ENCODE measurements at places on chromosomes 6 and 20.

DNA sequence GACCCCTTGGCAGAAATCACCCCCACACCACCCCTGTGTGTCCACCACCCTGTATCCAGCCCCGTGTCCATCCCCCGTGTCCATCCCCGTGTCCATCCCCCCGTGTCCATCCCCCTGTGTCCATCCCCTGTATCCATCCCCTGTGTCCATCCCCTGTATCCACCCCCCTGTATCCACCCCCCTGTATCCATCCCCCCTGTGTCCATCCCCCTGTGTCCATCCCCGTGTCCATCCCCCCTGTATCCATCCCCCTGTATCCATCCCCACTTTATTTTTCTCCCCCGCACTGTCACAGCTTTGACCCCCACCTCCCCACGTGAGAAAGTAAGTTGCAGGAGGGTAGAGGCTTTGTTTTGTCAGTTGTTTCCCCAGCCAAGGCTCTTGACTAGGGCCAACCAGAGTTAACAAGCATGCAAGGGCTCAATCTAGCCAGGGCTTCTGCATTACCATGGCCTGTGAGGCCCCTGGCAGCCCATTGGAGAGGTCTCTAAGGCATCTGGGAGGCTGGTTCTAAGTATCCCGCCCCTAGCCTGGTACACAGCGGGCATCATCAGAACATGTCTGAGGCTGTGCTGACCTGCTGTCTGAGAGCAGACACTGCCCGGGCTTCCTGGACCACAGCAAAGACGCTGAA is 18.1 kb upstream of the SIRPA start:
- DNase-seq: no peak

DNA sequence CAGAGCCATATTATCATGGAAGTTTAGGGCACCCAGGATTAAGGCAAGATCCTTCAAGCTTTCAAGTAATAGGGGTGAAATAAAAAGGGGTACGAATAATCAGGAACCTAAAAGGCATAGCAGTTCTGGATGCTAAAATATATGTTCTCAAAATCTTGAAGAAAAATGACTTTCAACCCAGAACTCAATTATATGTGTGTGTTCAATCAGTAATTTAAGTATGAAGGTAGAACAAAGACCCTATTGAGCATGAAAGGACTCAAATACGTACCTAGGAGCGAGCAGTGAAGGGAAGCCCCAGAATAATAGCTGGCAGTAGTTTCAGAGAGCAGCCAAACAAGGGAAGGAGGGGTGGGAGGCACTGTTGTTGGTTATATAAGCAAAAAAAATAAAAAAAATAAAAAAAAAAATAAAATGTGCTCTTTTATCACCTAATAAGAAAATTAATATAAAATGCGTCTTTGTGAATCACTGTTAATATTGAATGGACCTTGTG is 45.4 kb downstream of the MYO6 start:
- DNase-seq: no peak

GRCh38 chr6:130932921-130933320 is 105.7 kb downstream of the SMLR1 start:
- DNase-seq: no peak

DNA sequence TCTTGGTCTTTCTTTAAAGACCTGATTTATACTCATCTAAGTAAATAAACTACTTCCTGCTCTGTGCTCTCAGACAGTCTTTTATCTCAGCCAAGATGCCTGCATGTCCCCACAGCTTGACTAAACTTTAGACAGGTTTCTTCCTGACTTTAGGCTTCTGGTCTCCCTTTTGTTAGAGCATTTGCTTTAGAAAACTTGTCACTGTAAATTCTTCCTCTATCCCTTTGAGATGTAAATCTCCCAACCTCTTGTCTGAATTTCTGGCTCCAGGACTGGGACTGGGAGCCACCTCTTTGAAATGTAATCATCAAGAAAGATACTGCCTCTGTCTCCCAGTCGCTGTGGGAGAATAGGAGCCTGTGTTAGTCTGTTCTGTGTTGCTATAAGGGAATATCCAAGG is 739.9 kb downstream of the C6orf118 start:
- DNase-seq: no peak

- no peak for DNase-seq
Observed at GRCh38 chr6:88662653-88663174, 300.7 kb downstream of the RNGTT start.

DNA sequence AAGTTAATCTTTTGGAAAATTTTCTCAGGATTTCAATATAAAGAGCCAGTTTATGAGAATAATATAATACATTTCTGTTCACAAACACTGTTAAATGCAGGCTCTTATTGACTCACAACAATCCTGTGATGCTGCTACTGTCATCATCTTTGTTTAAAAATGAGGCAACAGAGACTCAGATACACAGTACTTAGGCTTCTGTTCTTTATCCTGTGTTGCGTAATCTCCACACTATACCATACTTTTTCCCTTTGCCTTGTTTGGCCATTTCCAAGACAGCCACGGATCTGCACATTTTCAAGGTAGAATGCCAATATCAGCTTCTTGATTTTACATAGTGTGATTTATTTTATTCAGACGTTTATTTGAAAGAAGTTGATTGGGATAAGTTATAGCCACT is 699.0 kb upstream of the CITED2 start:
- no peak for DNase-seq

DNA sequence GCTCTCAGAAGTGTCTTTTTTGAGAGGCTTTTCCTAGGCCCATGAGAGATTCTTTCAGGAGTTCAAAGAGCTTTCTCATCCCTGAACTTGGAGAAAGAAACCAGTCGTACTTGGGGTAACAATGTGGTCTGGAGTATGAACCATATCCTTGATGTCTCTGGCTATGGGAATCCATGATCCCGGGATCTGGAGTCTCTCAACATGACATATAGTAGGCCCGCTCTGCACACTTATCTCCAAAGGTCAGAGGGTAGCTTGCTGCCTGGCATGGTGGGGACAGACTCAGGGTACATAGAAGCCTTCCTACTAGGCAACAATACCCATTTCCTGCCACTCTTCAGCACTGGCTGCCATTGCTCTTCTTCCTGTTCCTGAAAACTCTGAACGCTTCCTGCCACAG is 42.2 kb upstream of the NFATC2 start:
- no peak for DNase-seq

DNA sequence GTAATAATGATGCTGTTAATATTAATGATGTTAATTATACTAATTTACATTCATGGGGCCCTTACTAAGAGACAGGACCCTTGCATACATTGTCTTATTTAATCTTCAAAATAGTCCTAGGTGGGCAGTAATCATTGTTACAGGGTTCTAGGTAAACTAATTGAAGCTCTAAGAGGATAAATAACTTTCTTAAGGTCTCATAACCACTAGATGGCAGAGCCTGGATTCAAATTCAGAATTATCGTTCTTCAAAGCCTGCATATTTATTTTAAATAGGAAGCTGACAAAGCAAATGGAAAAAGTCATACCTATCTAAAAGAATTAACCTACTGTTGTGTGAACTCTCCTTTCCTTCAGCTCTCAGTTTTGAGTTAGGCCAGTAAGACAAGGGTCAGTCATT is 23.5 kb downstream of the PTCHD4 start:
- DNase-seq: no peak

DNA sequence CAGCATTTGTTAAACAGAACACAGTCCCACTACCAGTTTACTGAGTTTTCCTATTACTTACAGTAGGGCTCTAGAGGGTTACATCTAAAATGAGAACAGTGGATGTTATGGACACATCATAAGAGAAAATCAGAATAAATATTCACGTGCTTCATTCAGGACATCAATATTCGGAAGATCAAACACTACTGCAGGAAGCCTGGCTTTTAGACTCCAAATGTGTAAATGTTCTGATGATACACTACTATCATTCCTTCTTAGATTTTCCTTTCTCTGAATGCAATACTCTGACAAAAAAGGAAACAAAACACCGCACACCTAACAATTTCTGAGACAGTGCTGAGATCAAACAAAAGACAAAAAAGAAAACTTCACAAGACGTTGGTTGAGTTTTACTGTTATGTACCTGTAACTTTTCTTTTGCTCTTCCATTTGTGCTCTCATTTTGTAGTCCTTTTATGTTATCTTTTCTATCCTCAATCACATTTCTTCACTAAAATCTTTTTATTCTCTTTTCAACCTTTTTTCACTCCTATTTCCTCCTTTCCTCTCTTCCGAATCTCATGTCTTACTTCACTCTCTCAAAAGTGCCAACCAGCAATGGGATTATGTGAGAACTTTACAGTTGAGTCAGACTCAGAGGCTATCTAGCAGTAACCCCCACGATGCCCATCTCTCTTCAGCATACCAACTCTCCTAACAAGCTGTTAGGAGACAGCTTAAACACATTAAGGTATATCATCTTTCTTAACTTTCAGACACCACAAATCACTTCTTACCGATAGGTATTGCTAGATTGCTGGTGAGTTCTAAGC is 1.7 kb downstream of the FAM184A start:
- DNase-seq: no peak

GRCh38 chr6:72411872-72412708 is 209.8 kb upstream of the KCNQ5 start:
- DNase-seq: peak; percentile 60

DNA sequence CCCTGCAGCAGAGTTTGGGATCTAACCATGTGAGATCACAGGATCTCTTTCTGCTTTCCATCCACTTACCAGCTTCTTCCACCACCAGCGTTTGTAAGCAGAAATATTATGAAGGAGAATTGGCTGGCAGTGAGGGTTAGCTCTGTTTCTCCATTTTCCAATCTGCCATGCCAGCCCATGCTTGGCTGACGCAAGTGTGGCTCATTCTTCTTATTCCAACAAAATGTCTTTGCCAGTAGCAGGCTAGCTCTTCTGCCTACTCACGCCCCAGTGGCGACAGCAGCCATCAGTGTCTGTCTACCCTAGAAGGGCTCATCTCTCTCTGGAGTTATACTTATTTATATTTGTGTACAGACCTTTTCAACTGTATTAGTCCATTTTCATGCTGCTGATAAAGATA is 286.2 kb downstream of the FARS2 start:
- no peak for DNase-seq

GRCh38 chr6:49787176-49787575 is at the start of gene PGK2:
PGK2 (minus strand) TSS chr6:49787285; CDS start chr6:49787187, 98 bp downstream.
- DNase-seq: no peak

DNA sequence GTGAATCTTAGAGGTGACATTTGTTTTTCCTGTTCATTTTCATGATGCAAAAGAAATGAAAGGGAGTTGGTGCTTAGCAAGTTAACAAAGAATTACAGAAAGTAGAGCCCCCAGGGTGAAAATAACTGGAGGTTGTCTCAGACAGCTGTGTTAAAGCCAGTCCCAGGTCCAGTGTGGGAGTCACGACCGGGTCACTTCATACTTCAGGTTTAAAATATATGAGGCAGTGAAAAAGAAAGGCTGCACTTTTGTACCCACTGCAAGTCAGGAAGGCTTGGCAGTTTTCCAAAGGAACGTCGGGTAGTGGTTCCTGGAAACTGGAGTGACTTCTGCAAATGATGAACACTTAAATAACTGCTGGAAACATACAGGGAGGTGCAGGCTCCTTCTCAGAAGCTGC is 91.5 kb upstream of the THBS2 start:
- DNase-seq: no peak

DNA sequence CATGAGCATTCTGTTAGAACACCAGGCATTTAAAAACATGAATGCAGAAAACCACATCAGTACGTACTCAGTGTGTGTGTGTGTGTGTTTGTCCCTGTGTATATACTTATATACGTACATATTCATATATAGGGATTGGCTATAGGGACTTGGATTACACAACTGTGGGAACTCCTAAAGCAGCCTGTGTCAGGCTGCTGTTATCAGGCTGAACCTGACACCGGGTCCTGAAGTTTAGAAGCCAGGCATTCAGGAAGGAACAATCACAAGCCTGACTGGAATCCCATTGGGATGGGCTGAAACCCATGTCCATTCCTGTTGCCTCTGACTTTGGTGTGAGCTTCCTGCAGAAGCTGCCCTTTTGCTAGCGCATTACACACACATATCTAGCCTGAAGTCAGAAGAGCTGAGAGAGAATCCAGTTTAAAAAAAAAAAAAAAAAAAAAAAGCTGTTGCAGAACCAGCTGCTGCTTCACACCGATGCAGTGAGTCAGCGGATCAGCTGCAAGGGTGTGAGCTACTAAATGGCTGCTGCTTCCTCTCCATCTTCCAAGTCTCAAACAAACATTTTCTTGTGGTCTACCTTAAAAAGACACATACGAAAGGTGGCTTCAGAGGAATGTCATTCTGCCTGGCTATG is 348.1 kb downstream of the THBS2 start:
- DNase-seq: no peak

- no peak for DNase-seq
Observed at GRCh38 chr6:26280407-26280806, 84.6 kb upstream of the BTN3A2 start.

GRCh38 chr6:158819977-158820622 is 932 bp upstream of the EZR start:
- DNase-seq: no peak

- no peak for DNase-seq
Observed at GRCh38 chr6:18536591-18537055, 149.5 kb downstream of the RNF144B start.

GRCh38 chr20:36483209-36483918 is 58.0 kb upstream of the MYL9 start:
- DNase-seq: no peak

GRCh38 chr6:18062733-18063132 is 59.7 kb downstream of the NHLRC1 start:
- DNase-seq: no peak

GRCh38 chr20:48350313-48350988 is 477.3 kb downstream of the PREX1 start:
- no peak for DNase-seq

DNA sequence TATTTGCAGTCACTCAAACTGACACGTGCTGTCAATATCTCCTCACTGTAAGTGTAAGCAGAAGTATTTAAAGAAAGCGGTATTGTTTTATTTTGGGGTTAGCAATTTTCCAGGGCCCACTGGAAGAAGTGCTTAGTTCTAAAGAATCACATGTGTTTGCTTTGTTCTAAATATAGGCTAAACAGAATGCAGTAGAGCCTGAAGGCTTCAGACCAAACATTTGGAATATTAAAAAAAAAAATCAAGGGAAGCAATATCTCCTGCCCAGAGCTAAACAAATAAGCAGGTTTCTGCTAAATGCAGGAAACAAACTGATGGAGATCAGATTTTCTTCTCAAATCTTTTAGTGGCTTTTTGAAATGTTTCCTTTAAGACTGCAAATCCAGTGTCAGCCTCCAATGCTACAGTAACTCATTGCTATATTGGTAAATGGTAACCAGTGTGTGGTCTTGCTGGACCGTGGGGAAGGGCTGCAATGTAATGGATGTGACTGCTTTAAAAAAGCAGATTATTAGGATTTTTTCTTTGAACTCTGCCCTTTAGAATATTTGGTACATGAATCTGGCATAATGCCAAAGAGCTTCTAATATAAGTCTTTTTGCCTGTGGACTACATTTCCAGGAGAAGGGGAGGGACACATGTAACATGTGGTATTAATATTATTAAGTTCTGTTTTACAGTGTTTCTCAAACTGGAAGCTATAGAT is 317.1 kb upstream of the FERMT1 start:
- no peak for DNase-seq

DNA sequence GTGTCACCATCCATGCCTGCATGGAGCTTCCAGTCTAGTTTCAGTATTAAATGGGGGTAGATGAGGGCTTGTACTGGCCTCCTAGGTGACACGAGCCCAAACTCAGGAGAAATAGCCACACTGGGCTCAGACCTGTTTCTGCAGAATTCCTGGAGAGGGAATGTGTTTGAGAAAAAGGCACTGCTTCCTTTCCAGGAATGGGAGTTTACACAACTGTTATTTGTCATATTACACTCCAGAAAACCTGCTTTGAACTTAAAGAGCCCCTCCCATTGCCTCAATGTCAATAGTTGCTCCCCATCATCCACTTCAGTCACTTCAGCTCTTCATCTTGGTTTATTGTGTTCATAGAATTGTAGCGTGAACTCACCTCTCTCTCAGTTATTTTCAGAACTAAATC is 151.5 kb downstream of the CFAP61 start:
- DNase-seq: no peak

GRCh38 chr20:57794600-57795341 is 85.0 kb upstream of the PMEPA1 start:
- no peak for DNase-seq

Data from NCI-H187 (cell line).